Ascending aorta (tissue), 2 donors: ENCODE measurements at places on chromosomes 13 and 19.

- DNase-seq, result no peak
These were observed 1081.9 kb downstream of the SLITRK1 start for GRCh38 chr13:82800391-82800790.

- no peak for DNase-seq
These were observed 724.3 kb upstream of the SLITRK1 start for GRCh38 chr13:84606616-84607015.

DNA sequence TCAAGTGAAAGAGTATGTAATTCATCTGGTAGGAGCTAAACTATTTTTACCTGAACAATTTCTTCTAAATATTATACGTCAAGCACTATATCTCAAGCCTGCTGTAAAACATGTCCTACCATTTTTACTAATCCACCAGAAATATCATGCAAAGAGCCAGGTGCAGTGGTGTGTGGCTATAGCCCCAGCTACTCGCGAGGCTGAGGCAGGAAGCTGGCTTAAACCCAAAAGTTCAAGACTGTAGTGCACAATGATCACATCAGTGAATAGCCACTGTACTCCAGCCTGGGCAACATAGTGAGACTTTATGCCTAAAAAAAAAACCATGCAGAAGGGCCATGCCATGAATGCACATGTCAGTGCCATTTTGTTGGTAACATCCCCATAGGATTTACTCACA lies 20.7 kb upstream of the CLN5 start:
- DNase-seq, result no peak

GRCh38 chr13:66501181-66501580 lies 729.0 kb downstream of the PCDH9 start:
- DNase-seq, result no peak
